ENCODE measurements at places on chromosomes 6 and 20.
A peak's percentile ranks its signal among the peaks of the same experiment; 100 is the strongest.

- DNase-seq: no peak
Observed at GRCh38 chr6:90214461-90214860, 82.2 kb downstream of the BACH2 start.

GRCh38 chr20:24461848-24462247 is 7.6 kb upstream of the SYNDIG1 start:
- no peak for DNase-seq

- no peak for DNase-seq
Observed at GRCh38 chr20:49343246-49343645, 65.4 kb upstream of the ZNFX1 start.

DNA sequence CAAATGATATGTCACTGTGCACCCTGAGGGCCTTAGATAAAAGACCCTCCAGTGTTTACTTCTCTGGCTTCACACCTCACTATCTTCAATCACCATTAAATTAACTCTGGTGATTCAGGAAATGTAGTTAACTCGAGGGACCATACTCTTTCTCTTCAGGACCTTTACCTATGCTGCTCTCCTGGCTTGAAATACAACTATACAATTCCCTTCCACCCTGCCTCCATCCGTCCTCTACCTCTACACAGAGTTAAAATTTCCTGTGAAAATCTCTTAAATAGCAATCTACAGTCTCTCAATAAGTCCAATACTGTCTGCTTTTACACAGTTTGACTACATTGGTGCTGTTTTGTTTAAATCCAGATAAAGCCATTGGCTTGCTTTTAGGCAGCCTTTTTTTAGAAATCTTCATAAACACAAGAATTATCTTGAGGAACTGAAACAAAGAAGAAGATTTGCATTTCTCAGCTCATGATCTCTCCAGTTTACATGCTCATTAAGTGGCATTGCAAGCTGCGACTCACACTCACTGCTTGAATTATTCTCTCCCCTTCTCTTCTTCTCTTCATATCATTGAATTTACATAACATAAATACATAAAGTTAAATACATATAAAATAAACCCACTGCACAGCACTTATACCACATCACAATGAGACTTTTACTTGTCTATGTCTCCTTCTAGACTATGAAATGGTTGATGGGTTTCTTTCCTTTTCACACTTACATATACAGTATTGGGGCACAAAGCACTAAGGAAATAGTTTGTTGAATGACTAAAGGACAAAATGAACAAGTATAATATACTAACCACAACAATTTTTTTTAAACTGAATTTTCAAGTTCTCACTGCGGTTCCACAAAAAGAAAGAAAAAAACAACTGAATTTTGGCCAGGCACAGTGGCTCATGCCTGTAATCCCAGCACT is 239.0 kb upstream of the KCNQ5 start:
- no peak for DNase-seq

DNA sequence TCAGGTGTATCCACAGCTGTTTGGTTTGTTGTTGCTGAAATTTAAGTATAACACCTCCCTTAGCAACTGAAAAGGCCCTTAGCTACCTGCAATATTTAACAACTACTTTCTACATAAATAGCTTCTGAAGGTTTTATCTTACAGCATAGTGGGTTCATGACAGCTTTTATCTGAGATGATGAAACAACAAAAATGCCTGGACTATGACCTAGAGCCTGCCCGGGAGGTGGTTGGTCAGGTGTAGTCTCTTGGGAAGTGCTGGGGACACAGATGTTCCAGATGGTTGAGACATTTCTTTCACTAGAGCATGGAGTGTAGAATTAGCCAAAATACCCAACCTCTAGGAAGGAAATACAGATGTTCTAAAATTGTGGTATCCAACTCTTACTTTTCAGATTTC is 705.4 kb downstream of the MAFB start:
- DNase-seq: no peak

- peak; percentile 13 for DNase-seq
Observed at GRCh38 chr6:125959041-125959440, 2.5 kb downstream of the HINT3 start.

GRCh38 chr20:61761453-61762166 is 304.1 kb downstream of the TAF4 start:
- DNase-seq: no peak

DNA sequence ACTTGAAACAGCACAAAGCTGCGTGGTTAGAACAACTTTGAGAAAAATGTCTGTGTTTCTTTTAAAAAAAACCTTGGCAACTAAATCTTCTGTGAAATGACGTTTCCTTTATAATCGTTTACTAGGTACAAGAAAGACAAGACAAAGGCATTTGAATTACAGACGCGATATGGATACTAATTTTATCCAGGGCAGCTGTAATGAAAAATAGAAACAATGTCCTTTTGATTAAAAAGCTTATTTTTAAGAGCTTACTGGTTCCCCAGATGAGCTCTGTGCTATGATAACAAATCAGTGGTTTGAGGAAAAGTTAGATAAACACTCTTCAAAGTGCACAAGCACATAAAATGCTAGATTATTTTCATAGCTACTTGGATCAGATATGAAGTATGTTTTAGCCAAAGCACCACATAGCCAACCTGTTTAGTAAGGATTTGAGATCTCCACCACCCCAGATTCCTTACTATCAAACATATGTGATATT is 1.6 kb upstream of the SYNCRIP start:
- no peak for DNase-seq

GRCh38 chr6:128599036-128599435 is 78.6 kb upstream of the PTPRK start:
- no peak for DNase-seq
